ENCODE measurements at places on chromosomes 13 and 19.

GRCh38 chr13:36837354-36838092, 18.5 kb downstream of the RFXAP start:
- DNase-seq, result no peak
- no peaks in the 10 kb centered on the region for H3K36me3 ChIP-seq
- H3K27ac ChIP-seq, result no peak overlapping the region
- H3K4me1 ChIP-seq, result no peaks in the 10 kb centered on the region
- no peaks in the 10 kb centered on the region for H3K27me3 ChIP-seq

- peak within 1 kb of the TSS; percentile 98 for H3K4me3 ChIP-seq
- H3K4me1 ChIP-seq, result peaks cover 22% of the 10 kb centered on the region
- no peaks in the 10 kb centered on the region for H3K27me3 ChIP-seq
Measured at GRCh38 chr13:110713642-110713952, at the start of gene ING1. TSS of gene ING1 (plus strand) at chr13:110713700. CDS start at chr13:110714150, 450 bp downstream.

- H3K4me1 ChIP-seq, result peaks cover 24% of the 10 kb centered on the region
- H3K36me3 ChIP-seq, result no peaks in the 10 kb centered on the region
- no peak overlapping the region for H3K4me3 ChIP-seq
Measured at GRCh38 chr19:37999309-38000213, 92.6 kb downstream of the SIPA1L3 start.

- H3K36me3 ChIP-seq, result peaks cover 22% of the 10 kb centered on the region
- H3K27ac ChIP-seq, result peak overlapping the region; percentile 57
- peaks cover 17% of the 10 kb centered on the region for H3K4me1 ChIP-seq
- peak; percentile 69 for DNase-seq
- H3K4me3 ChIP-seq, result peak overlapping the region; percentile 100
Measured at GRCh38 chr19:7681340-7682174, 924 bp downstream of the TRAPPC5 start.

DNA sequence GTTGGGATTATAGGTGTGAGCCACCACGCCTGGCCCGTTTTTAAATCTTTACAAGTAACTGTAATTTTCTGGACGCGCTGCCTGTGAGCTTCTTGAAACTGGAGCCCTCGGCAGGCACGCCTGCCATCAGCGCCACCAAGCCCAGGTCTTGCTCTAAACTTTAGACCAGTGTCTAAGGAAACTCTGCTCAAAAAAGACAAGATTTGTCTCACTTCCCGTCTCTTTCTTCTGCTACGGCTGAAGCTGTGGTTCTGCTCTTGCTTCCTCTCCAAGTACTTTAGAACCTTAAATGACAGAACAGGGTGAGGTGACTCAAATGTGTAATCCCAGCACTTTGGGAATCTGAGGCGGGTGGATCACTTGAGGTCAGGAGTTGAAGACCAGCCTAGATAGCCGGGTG, 24.9 kb downstream of the RCN3 start:
- no peak overlapping the region for H3K4me3 ChIP-seq
- DNase-seq, result no peak
- H3K27ac ChIP-seq, result no peak overlapping the region
- H3K4me1 ChIP-seq, result no peaks in the 10 kb centered on the region
- peaks cover 33% of the 10 kb centered on the region for H3K36me3 ChIP-seq

- H3K27me3 ChIP-seq, result no peaks in the 10 kb centered on the region
- H3K36me3 ChIP-seq, result no peaks in the 10 kb centered on the region
- H3K27ac ChIP-seq, result no peak overlapping the region
Measured at GRCh38 chr13:33276570-33276969, 9.0 kb downstream of the STARD13 start.

DNA sequence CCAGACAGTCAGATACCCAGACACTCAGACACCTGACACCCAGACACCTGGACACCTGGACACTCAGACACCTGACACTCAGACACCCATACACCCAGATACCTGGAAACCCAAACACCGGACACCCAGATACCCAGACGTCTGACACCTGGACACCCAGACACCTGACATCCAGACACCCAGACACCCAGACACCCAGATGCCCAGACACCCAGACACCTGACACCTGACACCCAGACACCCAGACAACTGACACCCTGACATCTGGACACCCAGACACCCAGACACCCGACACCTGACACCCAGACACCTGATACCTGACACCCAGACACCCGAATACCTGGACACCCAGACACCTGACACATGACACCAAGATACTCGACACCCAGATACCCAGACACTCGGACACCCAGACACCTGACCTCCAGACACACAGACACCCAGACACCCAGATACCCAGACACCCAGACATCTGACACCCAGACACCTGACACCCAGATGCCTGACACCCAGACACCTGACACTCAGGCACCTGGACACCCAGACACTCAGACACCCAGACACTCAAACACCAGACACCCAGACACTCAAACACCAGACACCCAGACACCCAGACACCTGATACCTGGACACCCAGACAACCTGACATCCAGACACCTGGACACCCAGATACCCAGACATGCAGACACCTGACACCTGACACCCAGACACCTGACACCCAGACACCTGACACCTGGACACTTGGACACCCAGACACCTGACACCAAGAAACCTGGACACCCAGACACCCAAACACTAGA, 19.1 kb downstream of the C19orf12 start:
- H3K4me1 ChIP-seq, result no peaks in the 10 kb centered on the region
- no peaks in the 10 kb centered on the region for H3K27me3 ChIP-seq
- no peaks in the 10 kb centered on the region for H3K36me3 ChIP-seq
- H3K27ac ChIP-seq, result no peak overlapping the region
- H3K4me3 ChIP-seq, result no peak overlapping the region

DNA sequence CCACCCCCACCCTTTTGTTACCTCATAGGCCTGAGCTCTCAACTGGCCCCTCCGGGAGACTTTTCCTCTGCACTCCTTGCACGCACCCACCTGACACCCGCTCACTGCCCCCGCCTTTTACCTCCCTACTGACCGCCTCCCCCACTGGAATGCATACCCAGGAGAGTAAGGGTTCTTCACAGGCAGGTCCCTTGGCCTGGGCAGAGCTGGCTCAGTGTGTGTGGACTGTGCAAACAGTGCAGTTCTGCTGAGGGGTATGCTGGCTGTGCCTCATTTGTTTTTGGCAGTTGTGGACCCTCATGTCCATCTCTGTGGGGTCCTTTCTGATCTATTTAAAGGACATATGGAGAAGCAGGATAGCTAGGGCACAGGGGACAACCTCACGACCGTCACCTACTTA, 5.0 kb downstream of the ZSCAN18 start:
- no peaks in the 10 kb centered on the region for H3K27me3 ChIP-seq

DNA sequence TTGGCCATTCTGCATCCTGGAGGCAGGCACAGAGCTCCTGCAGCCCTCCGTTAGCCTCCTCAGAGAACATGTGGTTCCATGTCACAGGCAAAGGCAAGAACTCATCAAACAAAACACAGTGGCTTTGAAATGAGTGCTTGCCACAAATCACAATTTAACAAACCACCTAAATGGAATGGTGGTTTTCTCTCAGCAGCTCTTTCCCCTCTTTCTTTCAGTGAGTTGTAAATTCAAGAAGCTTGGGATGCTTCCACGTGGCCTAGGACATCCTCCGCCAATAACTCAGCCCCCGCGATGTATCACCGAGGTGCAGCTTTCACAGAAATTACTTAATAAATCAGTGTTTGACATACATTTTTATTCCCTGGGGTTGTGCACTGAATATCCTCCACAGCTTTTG, 65.4 kb upstream of the RFC3 start:
- no peak for DNase-seq
- no peak overlapping the region for H3K4me3 ChIP-seq
- no peaks in the 10 kb centered on the region for H3K36me3 ChIP-seq
- no peak overlapping the region for H3K27ac ChIP-seq
- H3K4me1 ChIP-seq, result no peaks in the 10 kb centered on the region

- DNase-seq, result no peak
- H3K36me3 ChIP-seq, result no peaks in the 10 kb centered on the region
- H3K27me3 ChIP-seq, result no peaks in the 10 kb centered on the region
- no peaks in the 10 kb centered on the region for H3K4me1 ChIP-seq
- no peak overlapping the region for H3K4me3 ChIP-seq
- H3K27ac ChIP-seq, result no peak overlapping the region
Measured at GRCh38 chr19:16940626-16941025, 51.8 kb downstream of the F2RL3 start.

DNA sequence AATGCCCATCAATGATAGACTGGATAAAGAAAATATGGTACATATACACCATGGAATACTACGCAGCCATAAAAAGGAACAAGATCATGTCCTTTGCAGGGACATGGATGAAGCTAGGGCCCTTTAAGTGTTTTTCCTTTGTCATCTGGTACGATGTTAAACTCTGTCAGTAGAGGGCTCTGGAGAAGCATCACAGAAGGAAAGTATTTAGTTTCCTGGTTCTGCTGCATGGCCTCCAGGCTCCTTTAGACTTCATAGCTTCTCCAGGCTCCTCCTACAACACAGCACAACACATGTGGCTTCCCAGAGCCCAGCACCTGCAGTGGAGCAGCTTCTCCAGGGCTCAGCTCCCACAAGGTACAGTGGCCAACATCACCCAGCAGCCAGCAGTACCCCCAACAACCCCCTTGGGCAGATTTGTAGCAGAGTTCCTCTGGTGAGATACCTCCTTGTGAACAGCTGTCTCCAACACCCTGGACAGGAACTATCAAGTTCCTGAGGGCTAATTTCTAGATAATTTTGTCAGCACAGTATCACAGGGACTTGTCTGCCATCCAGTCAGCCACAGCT, 63.4 kb downstream of the KCTD12 start:
- no peaks in the 10 kb centered on the region for H3K4me1 ChIP-seq
- no peaks in the 10 kb centered on the region for H3K36me3 ChIP-seq
- DNase-seq, result no peak
- H3K4me3 ChIP-seq, result no peak overlapping the region
- H3K27me3 ChIP-seq, result no peaks in the 10 kb centered on the region

DNA sequence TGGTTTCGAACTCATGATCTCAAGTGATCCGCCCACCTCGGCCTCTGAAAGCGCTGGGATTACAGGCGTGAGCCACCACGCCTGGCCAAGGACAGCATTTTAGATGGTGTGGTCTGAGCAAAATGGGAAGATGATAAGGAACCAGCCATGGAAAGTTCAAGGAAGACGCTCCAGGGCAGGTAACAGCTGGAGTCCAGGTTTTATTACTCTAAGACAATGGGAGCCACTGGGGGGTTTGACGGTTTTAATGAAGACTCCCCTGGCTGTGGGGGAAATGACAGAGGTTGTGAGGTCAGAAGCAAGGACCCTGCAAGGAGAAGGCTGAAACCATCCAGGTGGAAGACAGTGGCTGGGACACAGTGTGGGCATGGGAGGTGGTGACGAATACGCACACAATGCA, 20.9 kb downstream of the PRKD2 start:
- no peak overlapping the region for H3K4me3 ChIP-seq
- no peak for DNase-seq
- H3K4me1 ChIP-seq, result no peaks in the 10 kb centered on the region

DNA sequence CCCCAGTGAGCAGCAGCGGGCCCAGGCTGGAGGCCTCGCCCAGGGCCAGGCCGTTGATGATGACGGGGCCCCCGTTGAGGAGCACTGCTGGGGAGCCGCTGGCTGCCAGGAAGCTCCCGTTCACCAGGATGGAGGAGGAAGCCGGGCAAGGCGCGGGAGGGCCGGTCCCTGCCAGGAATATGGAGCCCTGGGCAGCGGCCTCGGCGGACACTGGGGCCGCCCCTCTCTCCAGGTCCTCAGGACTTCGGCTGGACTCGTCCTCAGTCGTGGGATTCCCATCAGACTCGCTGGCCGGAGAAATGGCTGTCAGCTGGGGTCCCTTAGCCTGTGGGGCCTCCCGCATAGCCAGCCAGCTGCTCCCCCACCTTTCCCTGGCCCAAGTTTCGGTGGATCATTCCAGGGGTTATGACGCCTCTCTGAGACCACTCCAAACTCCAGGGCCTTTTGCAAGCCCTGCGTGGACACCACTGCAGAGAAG, 2.1 kb downstream of the SIX5 start:
- H3K27me3 ChIP-seq, result no peaks in the 10 kb centered on the region
- H3K27ac ChIP-seq, result peak overlapping the region; percentile 98
- H3K4me3 ChIP-seq, result peak overlapping the region; percentile 98
- H3K36me3 ChIP-seq, result peaks cover 9% of the 10 kb centered on the region
- H3K4me1 ChIP-seq, result peaks cover 31% of the 10 kb centered on the region
- no peak for DNase-seq

GRCh38 chr19:5957170-5957569, 20.8 kb downstream of the RANBP3 start:
- no peaks in the 10 kb centered on the region for H3K36me3 ChIP-seq
- peaks cover 79% of the 10 kb centered on the region for H3K4me1 ChIP-seq
- H3K4me3 ChIP-seq, result no peak overlapping the region
- DNase-seq, result no peak
- H3K27ac ChIP-seq, result no peak overlapping the region

GRCh38 chr19:36796714-36796992, 24.0 kb upstream of the ZNF850 start:
- H3K4me3 ChIP-seq, result peak overlapping the region; percentile 90
- peak overlapping the region; percentile 61 for H3K27ac ChIP-seq
- no peaks in the 10 kb centered on the region for H3K27me3 ChIP-seq

DNA sequence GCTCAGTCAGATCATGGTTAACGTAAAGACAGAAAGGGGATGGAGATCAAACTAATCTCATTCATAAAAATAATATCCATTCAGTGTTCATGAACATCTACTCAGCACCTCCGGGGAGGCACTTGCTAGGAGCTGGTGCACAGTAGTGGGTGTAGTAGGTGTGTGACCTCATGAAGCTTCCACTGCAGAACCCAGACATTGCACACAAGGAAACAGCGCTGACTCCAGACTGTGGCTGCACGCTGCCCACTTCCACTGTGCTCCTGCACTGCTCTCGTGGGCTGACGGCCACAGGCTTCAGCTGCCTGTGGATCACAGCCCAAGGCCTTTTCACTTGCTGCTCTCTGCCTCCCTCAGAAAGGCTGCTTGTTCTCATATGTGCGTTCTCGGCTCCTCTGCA, 214.4 kb upstream of the ZNF507 start:
- no peaks in the 10 kb centered on the region for H3K27me3 ChIP-seq
- no peak for DNase-seq
- H3K36me3 ChIP-seq, result no peaks in the 10 kb centered on the region
- no peak overlapping the region for H3K27ac ChIP-seq

- peak overlapping the region; percentile 97 for H3K27ac ChIP-seq
- peaks cover 96% of the 10 kb centered on the region for H3K4me1 ChIP-seq
- no peaks in the 10 kb centered on the region for H3K27me3 ChIP-seq
- no peak for DNase-seq
Measured at GRCh38 chr19:38693380-38694223, 46.2 kb downstream of the ACTN4 start.

DNA sequence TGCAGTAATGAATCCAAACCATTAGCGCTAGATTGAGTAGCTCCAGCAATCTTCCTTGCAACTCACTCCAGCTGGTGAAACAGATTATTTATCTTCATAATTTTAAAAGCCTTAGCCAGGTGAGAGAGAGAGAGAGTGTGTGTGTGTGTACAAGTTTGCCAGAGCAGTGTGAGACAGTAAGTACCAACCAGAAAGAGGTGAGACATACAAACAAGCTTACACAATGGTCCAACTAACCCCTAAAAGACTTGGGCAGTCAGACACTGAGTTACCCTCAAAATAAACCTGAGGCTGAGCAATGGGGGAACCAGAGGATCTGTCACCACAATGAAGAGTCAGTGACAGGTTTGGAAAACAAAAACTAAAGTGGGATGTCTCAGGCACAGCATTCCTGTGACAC, 8.1 kb upstream of the THSD1 start:
- peaks cover 27% of the 10 kb centered on the region for H3K36me3 ChIP-seq
- H3K4me1 ChIP-seq, result no peaks in the 10 kb centered on the region
- DNase-seq, result no peak
- H3K4me3 ChIP-seq, result no peak overlapping the region
- H3K27me3 ChIP-seq, result no peaks in the 10 kb centered on the region
